ENCODE measurements at places on chromosomes 4 and X.

DNA sequence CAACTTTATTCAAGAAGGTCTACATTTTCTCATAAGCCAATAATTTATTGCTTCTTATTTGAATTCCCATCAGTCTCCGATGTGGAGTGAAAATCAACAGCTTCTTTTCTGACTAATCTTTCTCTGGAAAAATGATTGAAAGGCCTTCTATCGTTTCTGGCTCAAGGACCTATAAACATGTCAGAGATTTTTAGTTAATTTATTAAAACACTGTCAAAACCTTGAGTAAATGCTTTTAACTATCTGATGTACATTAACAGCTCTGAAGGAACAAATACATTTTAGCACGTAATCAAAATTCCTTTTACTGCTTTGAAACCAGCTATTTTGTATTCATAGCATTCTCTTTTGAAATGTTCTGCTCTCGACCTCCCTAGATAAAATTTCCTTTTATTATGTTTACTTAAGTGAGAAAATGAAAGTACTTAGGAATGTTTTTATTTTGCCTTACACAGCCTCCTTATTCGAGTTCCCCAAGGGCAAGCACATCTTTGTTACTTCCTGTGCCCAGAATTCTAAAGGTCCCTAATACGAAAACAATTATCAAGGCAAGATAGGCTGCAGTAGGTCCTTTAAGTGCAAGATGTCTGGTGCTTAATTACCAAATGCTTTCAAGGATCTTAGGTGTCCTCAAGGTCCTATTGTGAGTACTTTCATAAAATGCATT, 3.1 kb upstream of the ZFX start:
- DNase-seq, result no peak

- DNase-seq, result no peak
Observed at GRCh38 chrX:46268412-46268811, 276.8 kb downstream of the ZNF674 start.

GRCh38 chr4:108544481-108544880, 75.9 kb upstream of the RPL34 start:
- DNase-seq, result no peak

DNA sequence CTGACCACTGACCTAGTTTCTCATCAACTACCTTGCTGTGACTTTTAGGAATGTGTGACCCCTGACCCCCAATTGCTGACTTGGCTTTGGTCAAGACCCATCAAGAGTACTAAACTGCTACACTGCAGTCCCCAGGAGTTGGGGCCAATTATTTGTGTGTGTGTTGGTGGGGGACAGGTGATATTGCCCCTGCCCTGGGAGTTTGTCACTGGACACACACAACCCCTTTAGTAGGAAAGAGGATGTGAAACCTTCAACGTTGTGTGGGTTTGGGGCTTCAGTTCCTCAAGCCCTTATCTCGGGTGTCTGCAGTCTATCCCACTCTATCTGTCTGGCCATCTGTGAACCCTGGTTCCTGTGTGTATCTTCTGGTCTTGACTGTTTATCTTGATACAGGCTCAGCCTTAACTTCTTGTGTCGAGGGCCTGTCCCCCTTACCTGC, 6.5 kb downstream of the SASH3 start:
- no peak for DNase-seq

GRCh38 chrX:14865201-14865600, 7.7 kb downstream of the FANCB start:
- no peak for DNase-seq

DNA sequence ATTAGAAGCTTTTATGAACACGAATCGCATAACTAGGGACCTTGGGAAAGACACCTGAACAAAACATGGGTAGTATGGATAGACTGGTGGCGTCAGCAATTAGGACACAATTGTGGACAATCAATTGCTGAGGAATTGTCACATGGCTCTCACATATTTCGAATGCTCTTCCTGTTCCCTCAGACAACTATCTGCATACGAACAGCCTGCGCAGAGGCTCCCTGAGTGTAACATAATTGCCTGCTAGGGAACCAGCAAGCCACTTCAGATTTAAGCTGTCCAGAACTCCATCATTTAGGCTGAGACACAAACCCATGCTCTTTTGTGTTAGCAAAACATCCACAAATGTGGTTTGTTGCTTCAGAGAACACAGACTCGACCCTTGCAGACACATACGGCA, 160.8 kb downstream of the MGST2 start:
- DNase-seq, result no peak

GRCh38 chrX:130915302-130915701, 12.3 kb upstream of the ENOX2 start:
- no peak for DNase-seq

DNA sequence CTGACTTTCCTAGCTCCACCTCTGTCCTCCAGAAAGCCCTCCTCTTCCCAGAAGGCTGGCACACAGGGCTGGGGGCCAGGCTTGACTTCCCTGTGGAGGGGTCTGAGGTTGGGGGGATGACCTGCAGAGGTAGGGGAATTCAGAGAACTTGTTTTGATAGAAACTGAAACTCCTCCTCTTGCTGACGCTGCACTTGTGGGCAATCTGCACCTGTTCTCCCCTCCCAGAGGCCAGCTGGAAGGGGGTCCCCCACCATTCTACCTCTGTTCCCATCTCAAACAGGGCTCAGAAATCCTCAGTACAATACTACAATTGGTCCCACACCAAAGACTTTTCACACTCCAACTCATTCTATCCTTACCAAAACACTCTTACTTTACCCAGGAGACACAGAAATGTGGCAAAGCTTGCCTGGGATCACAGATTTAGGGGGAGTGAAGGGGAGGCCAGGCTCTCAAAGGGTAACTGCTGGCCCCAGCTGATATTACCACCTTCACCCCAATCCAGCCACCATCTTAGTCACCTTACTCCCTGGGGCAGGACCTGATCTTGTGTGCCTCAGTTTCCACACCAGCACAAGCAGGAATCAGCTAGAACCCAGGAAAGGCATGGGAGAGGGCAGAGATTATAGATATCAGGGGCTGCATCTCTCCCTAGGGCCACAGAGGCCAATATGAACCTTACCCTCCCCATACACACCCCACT, 18.5 kb downstream of the OTUD5 start:
- no peak for DNase-seq

GRCh38 chr4:98565681-98566301, 92.6 kb downstream of the TSPAN5 start:
- DNase-seq, result no peak

- no peak for DNase-seq
Observed at GRCh38 chrX:137290011-137290410, 256.2 kb upstream of the GPR101 start.

GRCh38 chr4:174255786-174256185, 27.7 kb downstream of the FBXO8 start:
- DNase-seq, result no peak

- no peak for DNase-seq
Observed at GRCh38 chrX:85808217-85808616, 239.1 kb downstream of the CHM start.

- DNase-seq, result no peak
Observed at GRCh38 chr4:4216648-4217047, 10.1 kb downstream of the OTOP1 start.

All from H1 (cell line).